Activated naive CD4-positive, alpha-beta T cell treated with anti-CD3 and anti-CD28 coated beads, Interleukin-2, amount 50 U/mL, for 72 hours (primary cell): ENCODE measurements at places on chromosomes 2 and 18. TPM values are rescaled to one million over a fixed set of nuclear protein-coding genes. Genes with fewer than 3 reads are reported as not detected.

The TBC1D8 gene
- total RNA-seq, result 12.1 TPM

The RND3 gene
- total RNA-seq, result not detected

The ZAP70 gene
- total RNA-seq, result 235 TPM

The ANKRD30BL gene
- not detected for total RNA-seq

The ZEB2 gene
- total RNA-seq, result 6.1 TPM

The STPG4 gene
- not detected for total RNA-seq

The CABLES1 gene
- total RNA-seq, result 6.5 TPM

The CEBPZOS gene
- total RNA-seq, result 46.9 TPM

The PSMA8 gene
- total RNA-seq, result 0.45 TPM

The CIDEA gene
- not detected for total RNA-seq

The SMPD4 gene
- 91.7 TPM for total RNA-seq

The C2orf78 gene
- total RNA-seq, result not detected

The MPP4 gene
- not detected for total RNA-seq

The CIAO1 gene
- 71.5 TPM for total RNA-seq

The GALR1 gene
- total RNA-seq, result not detected

The PARD6G gene
- 0.58 TPM for total RNA-seq

The PPP1R1C gene
- not detected for total RNA-seq

The ASPRV1 gene
- 1.5 TPM for total RNA-seq

The CYP27A1 gene
- total RNA-seq, result 0.16 TPM

The MLPH gene
- not detected for total RNA-seq

The DHRS9 gene
- 5.9 TPM for total RNA-seq

The COX7A2L gene
- total RNA-seq, result 82.8 TPM

The ERFE gene
- not detected for total RNA-seq

The UBE2F gene
- 175 TPM for total RNA-seq

The SMARCAL1 gene
- total RNA-seq, result 29.2 TPM

The SERPINB11 gene
- not detected for total RNA-seq

The KCNK3 gene
- total RNA-seq, result not detected

The VWC2L gene
- total RNA-seq, result not detected

The PSD4 gene
- 305 TPM for total RNA-seq

The GNAL gene
- total RNA-seq, result 0.20 TPM

The ACKR3 gene
- 0.54 TPM for total RNA-seq

The G6PC2 gene
- total RNA-seq, result not detected

The SRD5A2 gene
- total RNA-seq, result not detected

The CEBPZ gene
- total RNA-seq, result 60.6 TPM

The SH3RF3 gene
- 1.0 TPM for total RNA-seq

The IL1RL1 gene
- 0.74 TPM for total RNA-seq

The OTOF gene
- 2.7 TPM for total RNA-seq

The SPDYA gene
- 1.8 TPM for total RNA-seq

The STARD6 gene
- not detected for total RNA-seq

The ALPP gene
- 0.16 TPM for total RNA-seq

The SERPINB2 gene
- total RNA-seq, result not detected

The KIF1A gene
- total RNA-seq, result 6.6 TPM

The TUBA3E gene
- not detected for total RNA-seq

The OSR1 gene
- total RNA-seq, result not detected

The CD28 gene
- total RNA-seq, result 191 TPM

The INPP5D gene
- total RNA-seq, result 71.1 TPM

The OSBPL6 gene
- 0.52 TPM for total RNA-seq

The VSNL1 gene
- total RNA-seq, result not detected

The CNTNAP5 gene
- total RNA-seq, result not detected

The STON1 gene
- total RNA-seq, result 2.4 TPM
